ENCODE measurements at places on chromosomes 13 and 19.

GRCh38 chr13:28636677-28637317, 22.1 kb upstream of the POMP start:
- DNase-seq, result no peak

DNA sequence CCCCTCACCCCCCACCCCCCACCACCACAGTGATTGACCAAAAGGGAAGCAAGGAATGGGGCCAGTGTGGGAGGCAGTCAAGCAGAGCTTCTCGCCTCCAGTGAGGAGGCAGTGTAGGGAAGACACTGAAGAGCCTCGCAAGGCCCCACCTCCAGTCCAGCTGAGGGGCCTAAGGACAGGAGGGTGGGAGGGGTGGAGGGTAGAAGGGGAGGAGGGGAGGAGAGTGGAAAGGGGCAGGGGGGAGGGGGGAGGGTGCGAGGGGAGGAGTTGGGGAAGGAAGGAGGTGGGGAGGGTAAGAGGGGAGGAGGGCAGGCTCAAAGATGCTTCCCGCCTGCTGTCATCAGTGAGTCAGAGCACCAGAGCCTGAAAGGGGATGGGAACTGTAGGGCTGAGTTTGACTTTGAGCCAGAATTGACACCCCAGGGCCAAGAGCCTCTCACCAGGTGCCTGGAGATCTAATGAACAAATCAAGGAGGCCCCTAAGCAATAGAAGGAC, 786.2 kb downstream of the UQCRFS1 start:
- DNase-seq, result no peak

GRCh38 chr13:104976986-104977385, 1558.5 kb downstream of the EFNB2 start:
- no peak for DNase-seq

DNA sequence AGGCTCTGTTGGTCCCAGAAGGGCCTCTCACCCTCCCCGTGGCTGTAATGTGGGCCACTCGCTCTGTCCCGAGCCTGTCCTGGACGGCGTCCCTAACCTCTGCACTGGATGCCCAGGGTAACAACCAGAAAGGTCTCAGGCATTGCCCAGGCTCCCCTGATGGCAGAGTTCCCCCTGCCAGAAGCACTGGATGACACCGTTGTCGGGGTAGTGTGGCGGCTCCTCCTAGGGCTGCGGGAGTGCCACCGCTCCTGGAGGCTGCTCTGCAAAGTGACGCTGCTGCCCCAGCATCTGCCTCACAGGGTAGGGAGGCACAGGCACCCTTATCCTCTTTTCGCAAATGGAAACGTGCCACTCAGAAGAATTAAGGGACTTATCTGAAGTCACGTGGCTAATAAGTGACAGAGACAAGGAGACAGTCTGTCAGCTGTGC, 32.0 kb downstream of the MPHOSPH8 start:
- no peak for DNase-seq

DNA sequence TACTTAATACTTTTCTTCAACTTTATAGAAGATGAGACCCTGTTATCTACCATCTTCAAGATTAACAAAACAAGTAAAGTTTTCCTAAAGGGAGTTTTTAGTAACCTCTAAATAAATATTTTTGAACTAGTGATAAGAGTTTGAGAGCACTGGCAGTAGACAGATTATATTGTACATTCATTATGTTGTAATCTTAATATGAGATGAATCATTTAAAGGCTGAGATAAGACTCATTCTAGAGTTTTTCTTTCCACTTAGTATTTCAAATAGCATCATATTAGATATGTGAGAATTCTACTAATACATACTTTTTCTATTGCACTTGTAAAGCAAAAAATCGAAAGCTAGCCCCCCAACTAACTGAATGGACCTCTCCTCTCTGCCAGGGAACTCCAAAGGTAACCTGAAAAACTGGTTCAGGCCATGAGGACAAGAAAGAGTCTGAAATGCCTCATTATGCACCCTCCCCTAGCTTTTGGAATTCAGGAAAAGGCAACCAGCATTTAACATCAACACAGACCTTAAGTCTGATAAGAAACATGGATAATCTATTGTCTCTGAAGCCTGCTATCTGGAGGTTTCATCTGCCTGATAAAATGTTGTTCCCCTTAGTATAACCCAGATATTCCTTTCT, 875.4 kb upstream of the SLC10A2 start:
- DNase-seq, result no peak

GRCh38 chr13:42110410-42111155, 62.1 kb downstream of the DGKH start:
- no peak for DNase-seq

DNA sequence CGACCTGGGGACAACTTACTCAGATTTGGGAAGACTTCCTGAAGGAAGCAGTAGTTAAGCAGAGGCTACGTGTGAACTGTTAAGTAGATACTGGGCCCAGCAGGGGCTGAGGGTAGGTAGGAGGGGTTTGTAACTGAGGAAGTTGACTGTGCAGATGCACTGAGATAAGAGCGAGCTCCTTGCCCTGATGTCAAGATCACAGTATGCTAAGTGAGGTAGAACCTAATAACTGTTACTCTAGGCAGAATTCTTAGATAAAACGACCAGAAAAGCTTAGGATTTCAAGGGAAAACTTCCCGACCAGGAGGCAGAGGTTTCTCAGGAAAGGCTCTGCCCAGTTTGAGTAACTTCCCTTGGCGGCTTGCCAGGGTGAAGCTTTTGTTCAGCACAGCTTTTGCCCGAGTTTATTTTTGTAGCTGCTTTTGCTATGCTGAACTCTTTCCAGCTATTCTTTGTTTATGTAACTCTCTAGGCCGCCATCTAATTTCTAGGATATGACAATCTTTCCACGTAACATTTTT, 632.1 kb downstream of the DIAPH3 start:
- peak; percentile 91 for DNase-seq

DNA sequence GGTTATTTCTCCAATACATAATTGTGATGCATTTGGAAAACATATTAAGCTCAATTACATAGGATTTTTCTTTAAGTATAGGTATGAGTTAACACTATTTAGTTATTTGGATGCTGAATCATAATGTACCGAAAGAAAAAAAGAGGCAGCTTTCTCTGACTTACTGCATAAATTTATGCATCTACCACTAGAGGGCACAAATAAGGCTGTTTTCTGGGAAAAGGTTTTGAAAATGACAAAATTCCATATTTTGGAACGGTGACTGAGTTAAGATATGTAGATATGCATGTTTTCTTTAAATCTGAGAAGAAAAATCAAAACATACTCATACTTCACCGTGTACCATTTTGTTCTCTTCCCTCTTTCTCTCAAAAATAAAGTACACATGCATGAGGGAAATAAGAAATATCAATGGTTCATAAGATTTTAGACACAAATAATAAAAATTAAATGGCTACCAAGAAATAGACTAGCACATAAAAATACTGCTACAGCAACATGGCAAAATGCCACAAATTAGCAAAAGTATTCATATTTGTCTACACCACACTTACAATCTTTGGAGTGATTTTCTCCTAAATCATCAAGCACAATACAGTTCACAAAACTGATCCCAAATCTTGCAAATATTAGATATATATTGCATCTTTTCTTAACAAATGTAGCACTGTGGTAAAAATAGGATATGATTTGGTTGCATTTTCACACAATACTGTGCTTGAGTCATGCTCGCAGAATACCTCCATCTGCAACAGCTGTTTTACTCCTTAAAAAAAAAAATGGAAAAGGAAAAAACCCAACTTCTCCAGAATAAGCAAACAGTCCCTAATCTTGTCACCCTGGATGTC, 260.0 kb downstream of the FGF14 start:
- no peak for DNase-seq

DNA sequence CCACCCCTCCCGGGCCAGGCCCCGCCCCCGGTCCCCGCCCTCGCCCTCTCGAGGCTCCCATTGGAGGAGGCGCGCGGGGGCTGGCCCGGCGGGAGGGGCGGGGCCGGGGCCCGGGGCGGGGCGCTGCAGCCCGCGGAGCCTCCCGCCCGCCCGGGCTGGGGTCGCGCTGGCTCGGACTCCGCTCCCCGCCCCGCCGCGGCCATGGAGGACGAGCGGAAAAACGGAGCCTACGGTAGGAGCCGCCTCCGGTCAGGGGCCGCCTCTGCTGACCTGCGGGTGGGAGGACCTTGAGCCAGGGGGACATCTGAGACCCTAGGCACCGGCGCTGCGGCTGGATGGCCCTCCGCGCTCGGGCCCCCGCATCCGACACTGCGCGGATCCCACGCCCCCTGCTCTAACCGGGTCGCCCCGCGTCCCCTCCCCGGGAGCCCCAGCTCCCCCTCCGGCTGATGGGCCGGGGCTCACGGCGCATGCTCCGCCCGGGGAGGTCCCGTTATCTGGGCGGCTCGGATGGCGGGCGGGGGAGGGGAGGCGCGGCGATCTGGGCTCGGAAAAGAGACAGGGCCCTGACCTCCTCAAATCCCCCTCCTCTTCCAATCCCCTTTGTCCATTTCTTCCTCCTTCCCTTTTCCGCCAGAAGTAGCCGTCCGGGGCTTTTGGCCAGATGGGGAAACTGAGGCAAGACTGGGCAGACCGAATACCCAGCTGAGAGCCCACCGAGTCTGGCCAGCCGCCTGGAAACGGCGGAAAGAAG, 15.4 kb upstream of the AP1M2 start:
- peak; percentile 92 for DNase-seq

DNA sequence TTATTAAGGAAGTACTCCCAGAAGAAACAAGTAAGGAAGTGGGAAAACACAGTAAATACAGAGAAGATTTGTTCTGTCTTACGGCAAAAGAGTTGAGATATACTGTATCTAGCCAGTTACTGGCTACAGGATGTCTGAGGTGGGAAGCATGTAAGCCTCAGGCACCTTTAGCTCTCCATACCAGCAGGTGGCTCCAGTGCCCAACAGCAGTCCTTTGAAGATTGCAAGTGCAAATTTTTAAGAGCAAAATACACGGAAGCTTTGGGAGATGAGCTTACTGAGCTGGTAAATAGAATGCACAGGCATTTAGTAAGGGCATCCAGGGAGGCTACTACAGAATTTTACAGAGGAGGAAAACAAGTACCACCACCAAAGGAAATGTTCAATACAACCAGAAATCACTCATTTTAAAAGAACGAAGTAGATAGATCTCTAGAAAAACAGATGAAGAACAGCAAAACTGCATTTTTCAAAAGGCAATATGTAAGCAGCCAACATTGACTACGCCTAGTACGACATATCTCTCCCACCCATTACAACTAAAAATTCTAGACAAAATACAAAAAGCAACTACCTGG, 57.9 kb upstream of the VSTM2B start:
- no peak for DNase-seq

- no peak for DNase-seq
Measured at GRCh38 chr13:23898101-23898500, 799 bp upstream of the C1QTNF9B start.

- peak; percentile 90 for DNase-seq
Measured at GRCh38 chr13:48580185-48580803, 47.4 kb upstream of the RCBTB2 start.

GRCh38 chr19:41328842-41329225, 18.9 kb downstream of the CCDC97 start:
- DNase-seq, result no peak

GRCh38 chr13:46655377-46656180, 102.6 kb downstream of the LRCH1 start:
- DNase-seq, result no peak

- DNase-seq, result peak; percentile 81
Measured at GRCh38 chr13:110799246-110800236, 86.0 kb downstream of the ING1 start.

GRCh38 chr19:45142726-45143110, 18.1 kb downstream of the NKPD1 start:
- DNase-seq, result no peak

GRCh38 chr19:41807176-41807575, 10.8 kb downstream of the CEACAM3 start:
- peak; percentile 27 for DNase-seq

- DNase-seq, result no peak
Measured at GRCh38 chr19:8638078-8638619, 7.7 kb downstream of the NFILZ start.

- no peak for DNase-seq
Measured at GRCh38 chr13:110047496-110047895, 259.5 kb downstream of the COL4A1 start.

DNA sequence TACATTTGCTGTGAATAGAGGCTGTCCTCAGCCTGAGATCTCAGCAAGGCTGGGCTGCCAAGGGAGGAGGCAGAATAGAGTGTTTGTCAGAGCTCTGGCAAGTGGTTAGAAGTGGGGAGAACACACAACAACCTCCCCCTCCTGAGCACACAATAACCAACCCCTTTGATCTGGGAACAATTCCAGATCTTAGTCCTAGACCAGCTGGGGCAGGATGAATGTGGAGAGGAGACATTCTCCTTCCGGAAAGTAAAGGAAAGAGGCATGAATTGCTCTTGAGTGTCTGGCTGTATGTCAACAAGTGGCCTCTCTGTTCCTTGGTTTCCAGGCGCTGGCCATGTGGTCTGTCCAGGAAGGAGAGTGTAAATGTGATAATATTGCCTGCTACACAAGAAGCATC, 114.9 kb upstream of the TMTC4 start:
- no peak for DNase-seq

GRCh38 chr19:33399081-33399744, 25.7 kb downstream of the CEBPG start:
- peak; percentile 45 for DNase-seq
